ENCODE measurements at places on chromosomes 12 and 14.

- no peak for DNase-seq
Observed at GRCh38 chr12:115646210-115646609, 631.3 kb downstream of the MED13L start.

DNA sequence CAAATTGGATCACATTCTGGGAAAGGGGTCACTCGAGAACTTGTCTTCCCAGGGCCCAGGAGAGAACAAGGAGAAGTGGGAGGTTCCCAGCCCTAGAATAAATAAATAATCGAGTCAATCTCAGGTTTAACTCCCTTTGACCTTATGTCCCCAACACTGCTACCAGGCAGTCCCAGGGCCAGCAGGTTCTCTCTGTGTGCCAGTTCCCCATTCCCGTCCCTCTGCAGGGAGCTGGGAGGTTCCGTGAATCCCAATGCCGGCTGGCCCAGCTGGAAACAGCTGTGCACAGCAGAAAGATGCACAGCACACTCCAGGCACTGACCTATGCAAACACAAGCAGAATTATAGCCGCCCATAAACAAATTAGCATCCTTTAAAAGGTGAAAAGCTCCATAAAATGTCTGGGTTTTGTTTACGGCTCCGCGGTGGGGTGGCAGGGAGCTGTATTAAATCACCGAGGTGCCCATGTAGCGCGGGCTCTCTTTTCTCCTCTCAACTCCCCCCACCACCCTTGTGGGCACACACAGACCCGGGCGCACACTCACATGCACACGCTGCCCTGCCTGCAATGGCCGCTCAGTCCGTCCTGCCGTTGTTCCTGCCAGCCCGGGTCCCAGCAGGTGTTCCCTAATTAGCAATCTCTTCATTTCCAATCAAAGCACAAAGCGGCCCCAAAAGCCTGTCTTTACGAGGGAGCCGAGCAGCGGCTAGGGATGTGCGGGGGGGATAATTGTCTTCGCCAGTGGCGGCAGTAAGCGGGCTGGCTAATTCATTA lies 46.6 kb upstream of the ESRRB start:
- DNase-seq: no peak

DNA sequence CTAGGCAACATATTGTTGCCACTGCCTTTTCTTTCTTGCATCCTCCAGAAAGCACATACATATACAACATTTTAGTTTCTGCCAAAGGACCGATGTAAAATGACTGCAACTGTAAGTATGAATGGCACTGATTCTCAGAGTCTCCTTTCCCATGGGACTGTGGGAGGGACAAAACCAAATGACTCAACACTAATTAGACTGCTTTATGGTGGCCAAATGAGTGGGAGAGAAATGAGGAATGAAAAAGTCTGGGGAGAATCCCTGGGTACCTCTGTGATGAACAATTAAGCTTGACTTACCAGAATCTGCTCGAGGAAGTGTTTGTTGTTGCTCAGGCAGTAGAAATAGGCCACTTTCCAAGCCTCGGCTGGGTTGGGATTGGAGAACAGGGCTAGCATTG lies 10.1 kb downstream of the ZFYVE26 start:
- no peak for DNase-seq

- DNase-seq: no peak
Observed at GRCh38 chr14:79157369-79157768, 987.2 kb downstream of the NRXN3 start.

DNA sequence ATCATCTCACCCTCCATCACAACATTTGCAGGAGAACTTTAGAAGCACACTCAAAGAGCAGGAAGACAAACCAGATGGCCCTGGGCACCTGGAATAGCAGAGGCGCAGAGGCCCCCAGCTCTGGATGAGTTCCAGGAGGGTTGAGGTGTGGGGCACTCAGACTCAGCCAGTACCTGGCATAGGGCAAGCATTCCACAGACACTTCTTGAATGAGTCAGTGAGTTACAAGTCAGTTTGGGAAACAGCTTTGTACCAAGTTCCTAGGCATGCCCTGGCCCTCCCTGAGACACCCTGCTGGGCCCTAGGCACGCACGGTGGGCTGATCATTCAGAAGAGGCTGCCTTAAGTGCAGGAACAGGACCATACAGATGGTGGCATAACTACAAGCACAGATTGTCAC lies 54.3 kb downstream of the MAP3K9 start:
- DNase-seq: no peak

GRCh38 chr14:96729889-96730288 lies 67.3 kb upstream of the VRK1 start:
- DNase-seq: no peak

GRCh38 chr12:70560671-70561070 lies 76.6 kb downstream of the PTPRB start:
- no peak for DNase-seq

DNA sequence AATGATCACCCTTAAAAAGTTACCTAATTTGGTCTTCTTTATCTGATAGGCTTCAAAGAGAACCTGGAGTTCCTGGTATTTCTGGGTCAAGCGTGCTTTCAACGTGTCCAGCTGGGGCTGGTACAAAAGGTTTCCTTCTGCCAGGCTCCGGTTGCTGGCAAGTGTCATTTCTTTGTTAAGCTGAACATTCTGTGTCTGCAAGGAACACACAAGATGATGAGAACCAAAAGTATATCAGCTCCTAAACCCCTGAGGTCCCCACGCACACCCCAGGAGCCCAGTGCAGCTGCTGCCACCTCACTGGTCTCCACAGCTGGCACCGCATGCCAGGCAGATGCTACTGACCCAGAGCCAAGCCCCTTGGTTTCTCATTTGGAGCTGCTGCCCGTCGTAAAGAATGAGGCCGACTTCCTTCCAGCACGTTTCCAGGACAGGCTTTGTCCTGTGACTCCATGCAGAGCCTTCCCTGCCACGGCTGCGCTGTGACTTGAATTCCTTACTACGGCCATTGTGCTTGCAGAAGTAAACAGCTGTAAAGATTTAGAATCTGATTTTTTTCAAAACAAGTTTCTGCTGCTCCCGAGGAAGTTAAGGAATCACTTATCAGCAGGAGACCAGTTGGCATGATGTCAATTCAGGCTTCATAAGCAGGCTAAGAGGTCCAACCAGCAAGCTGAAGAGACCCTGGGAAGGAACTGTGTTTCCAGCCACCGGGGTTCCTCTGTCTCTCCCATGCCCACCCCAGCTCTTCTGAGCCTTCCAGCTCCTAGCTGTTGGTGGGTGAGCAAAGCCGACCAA lies 24.9 kb downstream of the VPS37B start:
- no peak for DNase-seq

GRCh38 chr12:117412465-117413188 lies 51.2 kb upstream of the NOS1 start:
- no peak for DNase-seq

- no peak for DNase-seq
Observed at GRCh38 chr12:49292729-49293055, 2.3 kb upstream of the PRPH start.

GRCh38 chr12:48123169-48123568 lies 4.0 kb downstream of the PFKM start:
- DNase-seq: no peak

GRCh38 chr12:108857158-108857407 lies 300 bp downstream of the SSH1 start:
- no peak for DNase-seq

- no peak for DNase-seq
Observed at GRCh38 chr14:34081101-34081575, 130.3 kb upstream of the EGLN3 start.

DNA sequence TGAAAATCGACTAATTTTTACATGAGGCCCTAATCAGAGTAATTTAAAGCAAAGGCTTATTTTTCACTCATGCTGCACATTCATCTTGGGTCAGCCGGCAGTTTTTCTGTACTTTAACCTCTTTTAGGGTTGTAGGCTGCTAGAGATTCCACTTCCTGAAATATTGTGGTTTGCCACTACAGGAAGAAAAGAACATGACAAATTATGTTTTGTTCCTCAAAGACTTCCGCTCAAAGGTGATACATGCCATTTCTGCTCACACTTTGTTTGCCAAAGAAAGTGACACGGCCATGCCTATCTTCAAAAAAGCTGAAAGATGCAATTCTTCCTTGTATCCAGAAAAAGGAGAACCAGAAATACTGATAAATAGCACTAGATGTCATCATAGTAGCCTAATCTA lies 183.4 kb upstream of the PPFIA2 start:
- DNase-seq: no peak

DNA sequence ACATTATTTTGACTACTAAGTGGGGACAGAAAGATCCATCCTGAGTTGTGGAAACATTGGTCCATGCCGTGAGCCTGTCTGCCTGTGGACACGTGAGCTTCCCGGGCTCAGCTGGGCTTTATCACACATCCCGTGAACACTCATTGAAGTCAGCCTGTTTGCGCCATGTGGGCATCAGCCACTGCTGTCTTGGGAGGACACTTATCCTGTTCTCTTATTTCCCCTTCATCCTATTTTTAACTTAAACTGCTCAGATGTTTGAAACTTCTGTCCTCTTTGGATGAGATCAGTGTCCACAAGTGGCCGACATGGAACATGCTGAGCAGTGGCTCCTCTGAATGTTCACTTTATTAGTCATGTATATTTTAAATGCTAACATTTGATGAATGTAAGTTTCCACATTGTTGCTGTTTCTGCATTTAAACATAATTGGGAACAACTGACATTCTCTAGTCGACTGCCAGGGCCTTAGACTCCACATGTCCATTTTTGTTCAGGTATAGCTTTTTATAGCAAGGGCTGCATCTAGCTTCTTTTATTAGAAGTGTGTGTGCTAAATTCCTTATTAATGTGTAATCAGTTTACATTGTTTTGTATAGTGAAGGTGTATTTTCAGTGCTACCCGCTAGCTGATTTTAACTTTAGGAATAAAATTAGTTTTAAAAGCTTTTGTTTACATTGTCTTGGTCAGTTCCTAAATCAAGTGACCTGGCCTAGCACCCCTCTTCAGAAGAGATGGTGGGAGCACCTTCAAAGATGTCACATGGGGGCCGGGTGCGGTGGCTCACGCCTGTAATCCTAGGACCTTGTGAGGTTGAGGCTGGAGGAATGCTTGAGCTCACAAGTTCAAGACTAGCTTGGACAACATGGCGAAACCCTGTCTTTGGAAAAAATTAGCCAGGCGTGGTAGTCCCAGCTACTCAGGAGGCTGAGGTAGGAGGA lies 24.0 kb downstream of the RNF34 start:
- no peak for DNase-seq

GRCh38 chr14:70700955-70701585 lies 59.4 kb downstream of the TTC9 start:
- no peak for DNase-seq

GRCh38 chr12:107440606-107441005 lies 245.0 kb upstream of the PWP1 start:
- no peak for DNase-seq

DNA sequence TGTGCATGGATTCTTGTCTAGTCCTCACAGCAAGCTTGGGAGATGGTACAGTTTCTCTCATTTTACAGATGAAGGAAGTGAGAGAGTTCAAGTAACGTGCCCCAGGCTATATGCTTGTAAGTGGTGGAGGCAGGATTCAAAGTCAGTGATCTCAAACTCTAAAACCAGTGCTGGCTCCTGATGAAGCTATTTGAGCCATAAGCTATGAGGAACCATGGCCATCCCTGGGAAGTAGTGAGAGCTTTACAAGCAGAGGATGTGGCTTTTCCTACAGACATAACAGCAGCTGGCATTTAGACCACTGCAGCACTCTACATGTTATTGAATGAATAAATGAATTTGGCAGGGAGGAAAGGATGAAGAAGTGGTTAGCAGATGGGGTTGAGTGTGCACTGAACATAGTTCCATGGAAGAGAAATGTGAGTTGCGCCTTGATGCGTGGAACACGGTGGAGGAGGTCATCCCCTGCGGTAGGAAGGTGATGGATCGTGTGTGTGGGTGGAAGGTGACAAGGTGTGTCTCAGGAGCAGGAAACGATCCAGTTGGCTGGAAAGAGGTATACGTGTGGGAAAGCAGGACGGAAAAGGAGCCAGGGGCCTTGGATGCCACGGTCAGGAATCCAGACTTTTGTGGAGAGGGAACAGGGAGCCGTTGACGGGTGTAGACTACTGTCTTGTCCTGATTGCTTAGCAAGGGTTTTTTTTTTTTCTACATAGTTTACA lies 65.2 kb downstream of the RFX4 start:
- DNase-seq: no peak

- DNase-seq: no peak
Observed at GRCh38 chr14:105477660-105478397, 3.2 kb downstream of the CRIP2 start.

- no peak for DNase-seq
Observed at GRCh38 chr14:94680862-94681288, 68.7 kb downstream of the SERPINA3 start.

DNA sequence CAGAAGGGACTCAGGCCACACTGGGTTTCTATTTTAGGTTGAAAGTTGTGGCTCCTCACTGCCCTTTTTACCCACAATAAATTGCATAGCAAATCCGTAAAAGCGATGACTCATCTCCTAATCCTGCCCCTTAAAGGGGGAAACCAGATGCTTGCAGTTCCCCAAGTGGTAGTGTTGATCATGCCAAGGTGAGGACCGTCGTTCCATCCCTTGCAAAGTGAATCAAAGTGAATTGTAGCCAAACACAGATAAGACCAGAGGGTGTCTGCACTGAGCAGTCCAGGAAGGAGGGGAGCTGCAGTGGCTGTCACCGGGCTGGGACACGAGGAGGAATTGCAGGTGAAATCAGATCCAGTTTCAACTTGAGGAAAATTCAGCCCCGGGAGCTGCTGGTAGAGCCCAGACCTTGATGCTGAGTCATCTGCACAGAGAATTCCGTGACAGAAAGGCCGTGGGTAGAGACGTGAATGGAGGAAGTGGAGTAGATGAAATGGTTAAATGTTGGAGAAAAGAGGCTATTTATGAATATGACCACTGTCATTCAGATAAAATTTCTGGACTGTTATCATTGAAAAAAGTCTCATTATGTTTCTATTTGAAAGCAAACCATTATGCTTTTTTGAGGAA lies 44.2 kb upstream of the MMP17 start:
- DNase-seq: no peak

- no peak for DNase-seq
Observed at GRCh38 chr12:58489394-58489793, 430.9 kb downstream of the LRIG3 start.

DNA sequence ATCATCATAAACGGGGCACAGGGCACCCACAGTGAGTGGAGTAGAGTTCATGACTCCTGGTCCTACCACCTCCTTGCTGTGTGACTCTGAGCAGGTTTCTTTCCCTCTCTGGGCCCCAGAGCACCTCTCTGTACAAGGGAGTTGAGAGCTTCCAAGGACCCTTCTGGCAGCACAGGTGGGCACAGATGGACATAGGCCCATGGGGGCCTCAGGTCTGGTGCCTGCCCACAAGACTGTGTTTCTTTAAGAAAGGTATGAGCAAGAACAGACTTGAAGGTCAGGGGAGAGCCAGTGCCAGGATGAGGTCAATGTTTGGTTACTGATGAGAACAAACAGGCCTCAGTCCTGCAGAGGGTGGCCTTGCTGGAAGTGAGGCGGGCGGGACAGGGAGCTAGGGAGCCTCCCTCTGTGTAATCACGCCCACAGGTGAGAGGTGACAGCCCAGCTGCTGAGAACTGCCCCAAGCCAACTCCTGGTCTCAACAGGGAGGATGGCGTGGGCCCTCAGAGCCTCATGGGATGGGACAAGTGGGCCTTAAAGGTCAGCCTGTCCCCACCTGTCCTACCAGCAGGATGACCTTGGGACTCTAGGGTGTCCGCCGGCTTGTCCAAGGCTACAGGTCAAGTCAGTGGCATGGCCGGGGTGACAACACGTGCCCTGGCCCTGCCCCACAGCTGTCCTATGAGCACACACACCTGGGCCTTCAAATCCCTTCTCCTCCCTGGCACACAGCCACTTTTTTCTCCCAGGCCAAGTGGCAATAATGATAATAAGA lies 49.1 kb downstream of the CCDC85C start:
- no peak for DNase-seq

- DNase-seq: peak; percentile 44
Observed at GRCh38 chr14:61355892-61356325, 34.5 kb downstream of the PRKCH start.

- DNase-seq: no peak
Observed at GRCh38 chr12:19161216-19161615, 31.7 kb downstream of the PLEKHA5 start.

All from T-helper 2 cell treated with Interferon-gamma antibody and Interleukin-4, amounts not matched to agents 5 μg/mL and 100 μg/mL, for 36 hours (primary cell).